ENCODE measurements at places on chromosomes 4 and X.

DNA sequence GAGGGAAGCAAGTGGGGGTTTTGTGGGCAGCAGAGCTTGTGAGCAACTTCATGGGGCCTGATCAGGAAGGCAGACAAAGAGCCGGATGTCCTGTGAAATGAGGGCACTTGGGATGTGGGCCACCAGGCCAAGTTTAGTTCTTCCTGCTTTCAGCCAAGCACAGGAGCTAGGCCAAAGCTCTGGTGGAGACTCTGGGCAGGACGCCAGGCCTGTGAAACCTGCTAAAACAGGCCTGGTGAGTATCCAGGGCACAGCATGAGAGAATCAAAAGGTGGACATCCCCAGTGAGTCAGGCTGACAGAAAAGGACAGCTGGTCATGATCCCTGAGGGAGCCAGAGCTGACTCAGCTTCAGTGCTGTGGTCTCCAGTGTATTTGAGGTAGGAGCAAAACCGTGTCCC, 95.7 kb downstream of the NPNT start:
- peak; percentile 23 for DNase-seq

DNA sequence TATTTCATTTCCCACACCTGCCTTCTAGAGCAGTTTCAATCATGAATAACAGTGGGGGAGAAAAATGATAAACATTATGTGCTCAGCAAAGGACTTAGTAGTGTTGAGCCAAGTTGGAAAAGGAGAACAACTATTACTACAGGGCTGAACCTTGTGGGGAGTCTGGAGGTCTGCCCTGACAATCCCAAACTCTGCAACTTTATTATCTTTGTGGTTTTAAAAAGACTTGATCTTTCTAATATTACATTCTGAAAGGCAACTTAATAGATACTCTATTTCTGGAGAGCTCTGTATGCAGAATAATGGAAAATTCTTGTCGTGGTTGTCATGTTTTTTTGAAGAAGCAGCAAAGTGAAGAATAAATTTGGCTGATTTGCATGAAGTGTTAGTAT, 116.1 kb downstream of the SPCS3 start:
- DNase-seq, result no peak

DNA sequence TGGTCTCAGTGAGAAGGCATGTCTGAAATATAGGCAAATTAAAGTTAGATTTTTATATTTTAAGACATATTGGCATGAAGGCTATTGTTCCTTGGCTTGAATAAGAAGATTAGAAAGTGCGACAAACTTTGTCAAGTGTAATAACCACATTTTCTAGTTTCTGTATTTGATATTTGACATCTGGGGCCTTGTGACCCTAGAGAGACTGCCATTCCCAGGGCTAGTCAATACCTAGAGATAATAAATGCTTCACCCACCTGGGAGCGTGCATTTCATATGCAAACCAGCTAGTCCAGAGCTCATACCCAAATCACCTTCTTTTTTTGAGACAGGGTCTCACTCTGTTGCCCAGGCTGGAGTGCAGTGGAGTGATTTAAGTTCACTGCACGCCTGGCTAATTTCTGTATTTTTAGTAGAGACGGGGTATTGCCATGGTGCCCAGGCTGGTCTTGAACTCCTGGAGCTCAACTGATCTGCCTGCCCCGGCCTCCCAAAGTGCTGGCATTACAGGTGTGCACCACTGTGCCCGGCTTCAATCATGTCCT, 62.6 kb downstream of the COQ2 start:
- no peak for DNase-seq

DNA sequence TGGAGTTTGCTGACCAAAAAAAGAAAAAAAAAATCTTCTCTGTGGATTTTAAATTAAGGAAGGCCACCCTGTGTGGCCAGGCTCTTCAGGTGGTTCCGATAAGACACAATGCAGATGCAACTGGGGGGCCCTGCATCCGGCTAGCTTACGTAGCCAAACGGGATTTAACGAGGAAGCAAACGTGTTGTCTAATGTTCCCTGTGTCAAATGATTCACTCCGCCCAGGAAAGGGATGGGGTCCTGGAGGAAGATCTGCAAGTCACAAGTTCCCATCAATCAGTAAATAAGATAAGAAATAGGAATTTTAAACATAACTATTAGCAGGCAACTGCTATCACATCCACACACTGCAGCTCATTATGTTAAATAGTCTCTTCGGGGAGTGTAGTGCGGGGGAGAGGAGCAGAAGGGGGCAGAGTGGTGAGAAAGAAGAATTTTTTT, 216.4 kb upstream of the GYPA start:
- no peak for DNase-seq

DNA sequence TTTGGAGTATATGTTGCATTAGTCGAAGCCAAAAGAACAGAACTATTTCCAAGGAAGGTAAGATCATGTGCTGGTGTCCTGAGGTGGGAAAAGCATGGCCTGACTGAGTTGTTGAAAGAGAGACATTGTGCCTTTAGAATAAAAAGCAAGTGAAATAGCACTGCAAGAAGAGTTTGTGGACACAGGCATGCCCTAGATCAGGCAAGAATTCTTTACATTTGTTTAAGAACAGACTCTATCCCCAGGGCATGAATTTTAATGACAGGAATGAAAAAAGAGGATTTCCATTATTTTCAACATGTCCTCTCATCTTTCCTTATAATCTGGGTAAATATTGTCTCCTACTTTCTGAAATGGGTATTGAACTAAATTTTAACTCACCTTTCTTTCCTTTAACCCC, 516.2 kb upstream of the GALNT7 start:
- no peak for DNase-seq

DNA sequence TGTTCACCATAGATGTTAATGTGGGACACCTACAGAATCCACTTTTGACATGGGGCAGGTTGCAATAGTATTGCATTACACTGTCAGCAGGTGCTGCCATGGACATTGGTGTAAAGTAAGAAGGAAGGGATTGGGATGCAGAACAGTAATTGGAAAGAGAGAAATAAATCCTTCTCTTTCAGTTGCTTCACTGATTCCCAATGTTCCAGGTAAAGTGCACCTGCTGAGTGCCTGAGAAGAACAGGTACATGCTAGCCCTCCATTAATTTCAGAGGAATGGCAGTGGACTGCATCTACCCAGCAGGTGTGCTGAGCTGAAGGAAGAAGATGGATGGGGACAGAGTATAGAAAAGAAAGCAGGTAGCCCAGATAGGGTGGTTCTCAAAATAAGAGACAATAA, 248.5 kb downstream of the TENM3 start:
- no peak for DNase-seq

DNA sequence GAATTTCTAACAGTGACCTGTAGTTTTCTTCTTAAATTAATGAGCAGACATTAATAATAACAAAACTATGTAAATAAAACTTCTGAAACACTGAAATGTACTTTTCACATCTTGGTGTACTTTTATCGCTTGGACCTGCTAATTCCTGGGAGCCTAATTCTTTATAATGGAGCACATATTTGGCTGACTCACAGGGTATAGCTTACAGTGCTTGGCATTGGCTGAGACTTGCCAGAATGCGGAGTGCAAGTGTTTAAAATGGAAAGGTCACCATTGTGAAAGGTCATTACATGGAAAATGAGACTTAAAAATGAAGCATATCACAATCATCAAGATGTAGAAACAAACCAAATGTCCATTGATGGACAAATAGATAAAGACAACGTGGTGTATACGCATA, 137.3 kb upstream of the PDLIM3 start:
- DNase-seq, result no peak

DNA sequence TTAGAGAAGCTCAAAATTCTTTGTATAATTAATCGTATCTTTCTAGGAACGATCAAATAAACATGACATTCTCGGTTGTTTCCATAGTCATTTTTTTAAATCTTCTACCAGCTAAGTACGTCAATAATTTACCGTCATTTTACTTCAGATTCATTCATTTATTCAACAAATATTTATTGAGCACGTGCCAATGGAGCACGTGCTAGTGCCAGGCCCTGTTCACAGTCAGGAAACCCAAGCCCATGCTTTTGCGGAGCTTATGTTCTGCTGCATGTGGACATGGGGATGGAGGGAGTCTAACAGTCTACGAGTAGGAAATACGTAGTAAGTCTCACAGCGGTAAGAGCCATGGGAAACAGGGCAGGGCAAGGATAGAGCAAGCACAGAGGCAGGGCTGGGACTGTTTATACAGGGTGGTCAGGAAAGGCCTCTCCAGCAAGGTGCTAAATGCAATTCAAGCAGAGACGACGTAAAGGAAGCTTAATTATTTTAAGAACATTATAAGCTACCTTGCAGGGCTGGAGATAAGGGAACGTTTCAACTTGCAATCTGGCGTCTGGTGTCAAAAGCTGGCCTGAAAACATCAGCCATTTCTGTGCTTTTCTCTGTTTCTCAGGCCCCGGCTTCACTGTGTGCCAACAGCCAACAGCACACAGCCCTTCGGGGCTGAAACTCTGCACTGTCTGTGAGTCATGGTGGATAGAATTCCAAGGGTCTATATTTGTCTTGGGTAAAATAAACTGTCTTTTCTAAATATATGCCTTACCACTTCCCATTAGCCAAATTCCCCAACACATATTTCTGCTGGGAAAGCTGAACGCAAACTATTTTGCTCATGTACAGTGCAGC, 517.1 kb upstream of the ZFP42 start:
- no peak for DNase-seq

- DNase-seq, result no peak
Observed at GRCh38 chr4:82543131-82543530, 18.7 kb downstream of the TMEM150C start.

- no peak for DNase-seq
Observed at GRCh38 chrX:13786048-13786447, 30.8 kb downstream of the GPM6B start.

GRCh38 chr4:169103966-169104412, 93.9 kb upstream of the CBR4 start:
- DNase-seq, result peak; percentile 65

DNA sequence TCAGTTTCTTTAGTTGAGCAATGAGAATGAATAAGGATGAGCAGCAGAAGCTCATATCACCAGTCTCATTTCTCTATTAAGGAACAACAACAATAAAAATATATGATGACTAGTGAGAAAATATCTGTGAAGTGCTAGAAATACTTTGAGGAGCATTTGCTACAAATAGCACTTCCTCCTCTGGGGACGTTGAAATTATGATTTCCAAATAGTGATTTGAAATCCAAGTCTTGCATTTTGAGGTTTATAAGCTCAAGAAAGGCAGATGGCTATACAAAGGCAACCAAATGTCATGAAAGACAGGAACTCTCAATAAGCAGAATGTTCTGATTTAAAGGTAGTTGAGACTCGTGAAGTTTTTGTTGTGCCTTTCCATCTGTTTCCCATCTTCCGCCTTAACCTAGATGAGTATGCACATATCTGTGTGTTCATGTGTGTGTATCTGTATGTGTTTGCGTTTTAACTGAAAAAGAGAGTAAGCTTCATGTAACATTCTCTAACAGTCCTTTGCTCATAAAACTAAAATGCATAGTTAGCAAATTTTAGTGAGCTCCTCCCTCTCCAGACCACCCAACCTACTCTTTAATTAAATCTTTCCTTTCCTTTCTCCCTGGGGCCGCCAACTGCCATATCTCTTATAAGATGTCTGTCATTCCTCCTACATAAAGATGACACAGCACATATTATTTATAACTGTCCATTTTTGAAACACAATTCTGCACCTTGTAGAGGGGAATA, 222.6 kb upstream of the RASGEF1B start:
- no peak for DNase-seq

- peak; percentile 57 for DNase-seq
Observed at GRCh38 chrX:20066968-20067708, 49.6 kb downstream of the MAP7D2 start.

DNA sequence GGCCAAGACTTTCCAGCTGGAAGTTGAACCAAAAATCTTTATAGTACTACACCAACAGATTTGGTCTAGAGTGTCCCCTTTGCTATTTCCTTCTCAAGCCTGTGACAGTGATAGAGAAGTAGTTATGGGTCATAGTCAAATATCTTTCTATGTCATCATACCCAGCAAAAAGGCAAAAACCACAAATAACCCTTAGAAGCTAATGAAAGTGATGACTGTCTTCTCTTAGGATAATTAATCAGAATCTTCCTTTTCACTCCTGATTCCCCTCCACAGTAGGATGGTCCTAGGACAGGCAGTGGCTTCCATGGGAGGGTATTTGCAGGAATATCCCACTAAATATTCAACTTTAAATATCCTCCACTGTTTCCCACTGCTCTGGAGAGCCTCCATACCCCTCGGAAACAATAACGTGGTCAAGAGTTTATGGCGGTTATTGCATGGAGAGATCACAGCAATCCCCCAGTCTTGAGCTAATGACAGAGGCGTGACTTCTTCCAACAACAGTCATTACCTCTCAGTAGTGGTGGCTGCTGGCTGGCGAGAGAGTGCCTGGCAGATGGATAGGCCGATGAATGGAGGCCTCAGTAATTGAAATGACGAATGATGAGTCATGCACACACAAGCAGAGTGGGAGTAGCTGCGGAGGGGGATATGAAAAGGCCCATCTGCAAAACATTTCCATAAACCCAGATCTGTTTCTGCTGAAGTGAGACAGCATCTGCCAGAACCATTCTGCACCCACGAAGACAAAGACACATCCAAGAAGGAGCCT, 154.9 kb downstream of the STK32B start:
- no peak for DNase-seq

- no peak for DNase-seq
Observed at GRCh38 chrX:22206781-22207180, 65.9 kb upstream of the CBLL2 start.

- DNase-seq, result no peak
Observed at GRCh38 chr4:25890571-25891485, 23.2 kb upstream of the SMIM20 start.

DNA sequence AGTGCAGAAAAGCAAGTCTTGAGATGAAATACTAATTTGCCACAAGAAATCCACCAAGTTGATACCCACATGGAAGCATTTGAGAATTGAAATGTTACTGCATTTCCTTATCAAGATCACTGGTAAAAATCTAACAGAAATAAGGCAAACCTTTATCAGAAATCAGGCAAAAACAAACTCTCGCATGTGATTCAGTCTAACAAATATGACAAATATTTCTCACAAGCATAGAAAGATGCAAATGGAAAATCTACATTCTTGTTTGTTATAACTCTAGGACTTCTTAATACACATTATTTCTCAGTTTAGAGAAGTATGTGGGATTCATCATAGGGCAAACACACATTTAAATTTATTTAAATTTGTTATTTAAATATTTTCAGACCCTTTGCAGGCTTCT, 52.9 kb downstream of the TXK start:
- DNase-seq, result no peak

- no peak for DNase-seq
Observed at GRCh38 chr4:182671231-182671630, 246.0 kb downstream of the DCTD start.

DNA sequence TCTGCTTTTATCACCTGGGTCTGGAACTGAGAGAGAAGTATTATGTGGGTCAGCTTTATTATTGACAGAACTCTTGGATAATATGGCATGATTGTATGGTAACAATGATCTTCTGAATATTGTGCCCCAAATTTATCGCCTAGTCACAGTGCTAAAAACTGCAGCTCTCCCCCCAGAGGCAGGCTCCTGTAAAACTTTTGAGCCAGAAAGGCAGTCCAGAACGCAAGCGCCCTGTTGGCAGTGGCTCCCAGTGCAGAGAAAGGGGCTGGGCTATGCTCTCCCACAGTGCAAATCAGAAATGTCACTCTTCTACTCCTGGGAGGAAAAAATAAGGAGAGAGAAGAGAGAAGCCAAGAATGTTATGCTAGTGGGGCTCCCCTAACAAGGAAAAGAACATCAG, 50.5 kb downstream of the HELT start:
- no peak for DNase-seq

Data from SK-N-SH (cell line).